Left ventricle myocardium superior (tissue), 1 donor: ENCODE measurements at places on chromosomes 5 and 9. TPM values are rescaled to one million over a fixed set of nuclear protein-coding genes. Genes with fewer than 3 reads are reported as not detected.

The SPATA31D4 gene
- not detected for total RNA-seq

The GABBR2 gene
- 0.62 TPM for total RNA-seq

The FKTN gene
- total RNA-seq = 8.8 TPM

The TTC23L gene
- total RNA-seq = not detected

The CDO1 gene
- total RNA-seq = 5.4 TPM

The SNAPC3 gene
- 30.9 TPM for total RNA-seq

The GTF2H2C gene
- total RNA-seq = 18.0 TPM

The FBP2 gene
- not detected for total RNA-seq

The NAA35 gene
- 18.2 TPM for total RNA-seq

The IFNE gene
- not detected for total RNA-seq

The SAXO1 gene
- not detected for total RNA-seq

The PRRT1B gene
- total RNA-seq = not detected

The PMPCA gene
- total RNA-seq = 77.8 TPM

The FST gene
- 3.2 TPM for total RNA-seq

The KIF20A gene
- total RNA-seq = 0.59 TPM

The BRD8 gene
- 29.4 TPM for total RNA-seq

The SLC1A1 gene
- total RNA-seq = 2.1 TPM

The PCDHGA8 gene
- 9.1 TPM for total RNA-seq

The MED22 gene
- 21.5 TPM for total RNA-seq

The FGFR4 gene
- total RNA-seq = 1.4 TPM

The TAF11L4 gene
- total RNA-seq = not detected

The GLDC gene
- not detected for total RNA-seq

The CAMK4 gene
- total RNA-seq = 0.10 TPM

The CCDC112 gene
- 4.6 TPM for total RNA-seq

The PRRX2 gene
- 0.20 TPM for total RNA-seq

The HK3 gene
- 3.7 TPM for total RNA-seq

The VAV2 gene
- total RNA-seq = 6.1 TPM

The BHMT gene
- not detected for total RNA-seq

The FOXD4 gene
- 0.12 TPM for total RNA-seq

The WDR38 gene
- total RNA-seq = not detected

The NNT gene
- total RNA-seq = 554 TPM

The IL3 gene
- total RNA-seq = not detected

The MAMDC4 gene
- 12.9 TPM for total RNA-seq

The CCDC192 gene
- not detected for total RNA-seq

The TNC gene
- 2.5 TPM for total RNA-seq

The NEUROG1 gene
- not detected for total RNA-seq

The PCDHGA1 gene
- 3.0 TPM for total RNA-seq

The GALNT12 gene
- total RNA-seq = 0.64 TPM

The TTLL11 gene
- total RNA-seq = 5.8 TPM

The C5orf58 gene
- not detected for total RNA-seq

The ANKRD18B gene
- total RNA-seq = 0.89 TPM

The SAPCD2 gene
- 0.12 TPM for total RNA-seq

The CARTPT gene
- total RNA-seq = not detected

The KIF12 gene
- total RNA-seq = not detected

The CENPH gene
- 3.5 TPM for total RNA-seq

The CAMSAP1 gene
- 20.4 TPM for total RNA-seq

The PCDHGB6 gene
- total RNA-seq = 4.7 TPM

The HTR1A gene
- total RNA-seq = not detected

The DAB2IP gene
- total RNA-seq = 54.8 TPM

The LCN9 gene
- total RNA-seq = not detected

The SLC45A2 gene
- not detected for total RNA-seq
